Fibroblast of lung (primary cell): ENCODE measurements at places on chromosomes 3 and 15. TPM values are rescaled to one million over a fixed set of nuclear protein-coding genes. Genes with fewer than 3 reads are reported as not detected.

- no peaks in the 10 kb centered on the region for H3K4me1 ChIP-seq
- H3K27me3 ChIP-seq: no peaks in the 10 kb centered on the region
- H3K36me3 ChIP-seq: no peaks in the 10 kb centered on the region
Observed at GRCh38 chr3:182308328-182308727, 485.0 kb upstream of the ATP11B start.

DNA sequence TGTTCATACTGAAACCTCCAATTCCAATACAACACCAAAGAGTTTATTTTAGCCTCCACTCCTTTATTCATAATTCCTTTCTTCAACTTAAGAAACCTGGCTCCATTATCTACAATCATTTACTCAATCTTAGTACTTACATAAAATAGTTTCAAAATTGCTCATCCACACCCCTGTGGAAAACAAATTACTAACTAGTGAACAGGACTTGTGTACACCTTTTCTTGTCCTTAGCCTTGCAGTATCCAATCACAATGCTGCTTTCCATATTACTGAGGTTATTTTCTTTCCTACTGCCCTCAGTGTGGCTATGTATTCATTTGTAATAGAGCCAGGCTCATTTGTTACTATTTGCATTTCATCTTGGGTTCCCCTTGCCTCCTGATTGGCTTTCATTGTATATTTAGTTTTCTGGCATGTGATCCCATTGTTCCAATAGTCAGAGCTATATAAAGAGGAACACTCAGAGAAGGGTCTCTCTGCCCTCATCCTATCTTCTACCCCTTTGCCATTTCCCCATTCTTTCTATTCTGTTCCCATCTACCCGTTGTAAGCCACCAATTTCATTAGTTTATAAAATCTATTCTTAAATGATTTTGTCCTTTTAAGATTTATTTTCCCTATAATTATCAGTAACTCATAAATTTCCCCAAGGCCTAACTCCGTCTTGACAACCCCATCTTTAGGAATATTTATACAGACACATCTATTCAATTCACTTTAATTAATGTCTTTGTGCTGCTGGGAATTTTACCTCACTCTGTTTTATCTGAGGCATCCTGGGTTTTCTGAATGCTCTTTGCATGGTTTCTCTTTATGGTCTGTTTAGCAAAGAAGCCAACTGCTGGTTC is 67.9 kb upstream of the RBP1 start:
- H3K36me3 ChIP-seq: no peaks in the 10 kb centered on the region
- no peak overlapping the region for H3K27ac ChIP-seq
- no peak overlapping the region for H3K4me3 ChIP-seq
- DNase-seq: no peak
- H3K27me3 ChIP-seq: no peaks in the 10 kb centered on the region

DNA sequence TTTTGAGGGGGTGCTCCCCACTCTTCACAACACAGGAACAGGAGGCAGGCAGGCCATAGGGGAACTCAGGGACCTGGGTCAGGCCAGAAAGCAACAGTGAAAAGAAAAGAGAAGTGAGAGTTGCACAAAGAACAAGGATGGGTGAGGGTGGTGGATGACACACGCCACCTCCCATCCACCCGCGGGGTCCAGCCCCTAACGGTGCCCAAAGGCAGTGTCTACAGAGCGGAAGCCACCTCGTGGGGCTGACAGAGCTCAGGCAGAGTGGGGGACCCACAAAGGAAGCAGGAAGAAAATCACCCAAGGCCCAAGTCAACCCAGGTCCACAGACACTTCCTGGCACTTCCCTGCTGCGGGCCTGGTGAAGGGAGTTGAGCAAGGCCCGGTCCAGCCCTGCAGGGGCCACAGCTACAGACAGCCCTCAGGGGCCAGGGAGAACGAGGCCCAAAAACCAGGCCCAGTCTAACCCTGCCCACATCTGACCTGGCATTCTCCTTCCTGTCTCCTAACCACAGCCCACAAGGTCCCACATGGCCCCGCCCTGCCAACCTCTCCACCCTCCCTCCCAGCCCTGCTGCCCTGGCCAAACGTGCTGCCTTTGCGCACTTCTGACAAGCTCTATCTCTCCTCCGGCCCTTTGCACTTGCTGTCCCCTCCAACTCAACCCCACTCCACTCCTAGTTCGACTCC is 5.9 kb downstream of the NUP210 start:
- no peaks in the 10 kb centered on the region for H3K36me3 ChIP-seq
- H3K27ac ChIP-seq: no peak overlapping the region
- H3K27me3 ChIP-seq: no peaks in the 10 kb centered on the region
- no peaks in the 10 kb centered on the region for H3K4me1 ChIP-seq

- H3K4me1 ChIP-seq: no peaks in the 10 kb centered on the region
- no peak overlapping the region for H3K27ac ChIP-seq
- H3K27me3 ChIP-seq: no peaks in the 10 kb centered on the region
Observed at GRCh38 chr15:84079885-84080777, 155.4 kb upstream of the GOLGA6L4 start.

- H3K4me1 ChIP-seq: peaks cover 23% of the 10 kb centered on the region
- DNase-seq: peak; percentile 59
- H3K27ac ChIP-seq: no peak overlapping the region
- no peak overlapping the region for H3K4me3 ChIP-seq
Observed at GRCh38 chr3:55172913-55173312, 245.1 kb upstream of the LRTM1 start.

The OCA2 gene
- total RNA-seq: not detected in 2 replicates

The TMEM158 gene
- 79.4 and 125 TPM in 2 replicates for total RNA-seq

The CADPS gene
- 33.1 and 63.1 TPM in 2 replicates for total RNA-seq
